CD4-positive, alpha-beta T cell treated with Interleukin-12 subunit alpha and Interleukin-12 subunit beta, for 1 hour (primary cell): ENCODE measurements at places on chromosomes 2 and 18.

GRCh38 chr2:186991766-186992417 is 142.9 kb upstream of the ZSWIM2 start:
- no peak for DNase-seq

GRCh38 chr2:98948956-98949739 is 13.1 kb upstream of the CRACDL start:
- no peak for DNase-seq

DNA sequence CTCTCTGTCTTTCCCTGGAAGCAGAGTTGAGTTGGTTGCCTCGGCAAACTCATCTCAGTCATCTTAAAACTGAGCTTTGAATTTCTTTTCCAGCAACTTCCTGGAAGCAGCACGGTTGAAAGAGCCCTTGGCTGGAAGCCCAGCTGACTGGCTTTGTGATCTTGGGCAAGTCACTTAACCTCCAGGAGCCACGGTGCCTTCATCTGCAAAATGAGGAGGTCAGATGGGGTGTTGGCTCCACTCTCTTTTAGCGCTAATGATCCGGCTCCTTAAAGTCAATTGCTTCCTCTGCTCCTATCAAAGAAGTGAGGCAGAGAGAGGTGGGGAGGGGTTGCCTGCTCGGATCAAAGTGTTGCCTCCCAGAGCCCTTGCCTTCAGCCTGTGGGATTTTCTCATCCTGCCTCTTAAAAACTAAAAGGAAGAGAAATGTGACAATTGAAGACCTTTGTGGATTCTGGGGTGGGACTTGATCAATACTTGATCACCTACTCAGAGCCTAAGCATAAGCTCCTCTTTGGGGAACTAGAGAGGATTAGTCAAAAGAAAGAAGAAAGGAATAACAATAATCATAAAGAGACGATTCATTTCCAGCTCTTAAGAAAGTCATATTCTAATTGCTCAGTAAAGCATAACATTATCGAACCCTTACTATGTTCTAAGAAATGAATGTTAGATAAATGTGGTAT is 86.6 kb downstream of the MYCN start:
- DNase-seq, result no peak

- DNase-seq, result no peak
These were observed 365.2 kb downstream of the ZNF521 start for GRCh38 chr18:24986666-24987302.

DNA sequence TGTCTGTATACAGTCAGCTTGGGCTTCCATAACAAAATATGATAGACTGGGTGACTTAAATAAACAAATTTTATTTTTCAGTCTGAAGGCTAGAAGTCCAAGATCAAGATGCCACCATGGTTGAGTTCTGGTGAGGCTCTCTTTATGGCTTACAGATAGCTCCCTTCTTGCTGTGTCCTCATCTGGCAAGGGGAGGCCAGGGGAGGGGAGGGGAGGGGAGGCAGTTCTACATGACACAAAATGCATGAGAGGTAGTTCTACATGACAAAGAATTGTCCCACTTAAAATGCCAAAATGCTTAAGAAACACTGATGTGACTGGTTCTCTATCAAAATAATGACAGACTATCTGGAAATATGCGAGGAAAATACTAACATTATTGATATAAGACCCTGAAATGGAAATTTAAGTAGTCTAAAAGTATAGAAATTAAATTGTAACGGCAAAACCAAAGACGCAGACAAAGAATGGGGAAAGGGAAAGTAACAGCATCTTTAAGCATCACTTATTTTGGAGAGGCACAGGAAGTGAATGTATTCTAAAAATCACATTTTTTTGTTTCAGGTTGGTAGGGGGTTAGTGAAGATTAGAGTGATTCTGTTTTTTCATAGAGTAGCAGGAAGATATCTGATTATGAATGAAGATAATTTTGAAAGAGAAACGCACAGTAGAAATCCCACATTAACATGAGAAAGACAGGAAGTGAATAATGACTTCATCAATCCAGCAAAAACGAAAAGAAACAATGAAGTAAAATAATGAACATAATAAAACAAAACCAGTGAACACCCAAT is 131.4 kb downstream of the STRN start:
- DNase-seq, result peak; percentile 2

DNA sequence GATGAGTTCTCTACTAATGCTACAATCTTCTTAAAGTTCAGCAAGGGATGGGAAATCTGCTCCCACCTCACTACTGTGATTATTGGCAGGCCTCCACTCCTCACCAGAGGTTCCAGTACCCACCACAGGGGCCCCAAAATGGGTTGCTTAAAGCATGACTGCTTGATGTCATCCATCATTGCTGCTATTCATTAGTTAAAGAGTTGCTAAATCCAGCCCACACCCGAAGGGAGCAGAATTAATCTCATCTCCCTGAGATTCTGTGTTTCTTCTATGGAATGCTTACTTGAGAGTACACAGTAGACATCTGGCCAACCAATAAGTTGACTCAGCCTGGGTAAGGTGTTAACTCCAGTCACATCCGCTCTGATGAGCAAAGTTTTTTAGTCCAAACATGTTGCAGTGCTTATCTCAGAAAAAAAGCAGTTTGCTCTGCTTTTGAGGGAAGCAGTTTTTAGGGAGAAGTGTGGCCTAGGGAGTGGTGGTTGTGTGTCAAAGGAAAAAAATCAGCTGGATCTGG is 690.2 kb upstream of the POU3F3 start:
- no peak for DNase-seq

DNA sequence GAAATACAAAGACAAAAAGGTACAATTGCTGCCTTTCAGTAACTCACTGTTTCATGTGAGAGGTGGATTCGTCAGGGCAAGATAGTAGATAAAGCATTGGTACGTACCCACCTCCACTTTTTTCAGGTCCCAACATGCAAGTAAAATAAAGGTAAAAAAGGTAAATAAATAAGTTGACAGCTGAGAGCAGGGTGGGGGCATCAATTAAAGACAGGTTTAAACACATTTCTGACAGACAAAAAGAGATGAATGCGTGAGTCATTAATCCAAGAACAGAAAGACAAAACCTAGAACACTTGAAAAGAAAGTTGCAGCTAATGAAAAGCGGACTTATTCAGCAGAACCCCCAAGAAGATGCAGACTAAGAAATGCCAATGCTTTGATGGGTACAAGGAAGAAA is 979.6 kb upstream of the CDH2 start:
- DNase-seq, result no peak

DNA sequence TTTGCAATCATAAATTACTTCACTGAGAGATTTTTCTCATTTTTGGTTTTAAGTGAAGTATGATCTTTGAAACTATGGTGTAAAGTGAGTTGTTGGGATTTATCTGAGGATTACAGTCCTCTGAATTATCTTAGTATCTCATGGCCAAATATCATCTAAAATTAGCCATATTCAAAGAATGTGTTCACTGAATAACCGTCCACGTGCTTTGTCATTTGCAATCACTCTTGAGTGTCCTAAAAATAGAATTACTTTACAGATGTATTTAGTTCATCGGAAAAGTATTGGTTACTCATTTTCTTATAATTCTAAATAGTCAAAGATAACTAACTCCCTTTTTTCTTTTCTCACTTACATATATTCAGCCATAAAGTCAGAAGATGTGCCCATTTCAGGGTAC is 141.2 kb downstream of the RTN4 start:
- no peak for DNase-seq

DNA sequence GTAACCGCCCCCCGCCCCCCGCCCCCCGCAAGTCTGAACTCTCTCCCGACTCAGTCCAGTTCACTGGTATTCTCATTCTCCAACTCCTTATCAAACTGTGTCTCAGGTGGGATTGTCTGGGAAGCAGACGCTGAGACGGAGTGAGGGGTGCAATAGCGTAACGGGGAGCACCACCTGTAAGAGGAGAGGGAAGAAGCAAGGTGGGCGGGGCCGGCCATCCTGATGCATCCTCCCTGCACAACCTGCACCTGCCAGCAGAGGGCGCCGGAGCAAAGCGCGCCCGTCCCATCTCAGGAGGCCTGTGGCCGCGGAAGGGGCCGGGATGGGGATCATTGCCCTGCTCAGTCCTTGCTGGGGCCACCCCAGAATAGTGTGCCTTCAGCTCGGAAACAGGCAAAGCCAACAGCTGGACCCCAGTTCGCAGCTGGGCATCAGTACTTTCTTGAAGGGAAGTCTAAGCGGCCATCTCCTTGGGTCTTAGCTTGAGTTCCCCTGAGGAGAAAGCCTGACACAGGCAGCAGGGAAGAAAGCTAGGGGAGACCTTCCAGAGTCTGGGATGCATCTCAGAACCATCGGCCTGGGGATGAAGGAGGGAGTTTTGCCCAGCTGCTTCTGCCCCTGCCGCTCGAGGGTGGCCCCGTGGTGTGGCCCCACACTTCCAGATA is 208.0 kb downstream of the TFCP2L1 start:
- peak; percentile 48 for DNase-seq

GRCh38 chr2:77142141-77142540 is 380.0 kb downstream of the LRRTM4 start:
- no peak for DNase-seq

DNA sequence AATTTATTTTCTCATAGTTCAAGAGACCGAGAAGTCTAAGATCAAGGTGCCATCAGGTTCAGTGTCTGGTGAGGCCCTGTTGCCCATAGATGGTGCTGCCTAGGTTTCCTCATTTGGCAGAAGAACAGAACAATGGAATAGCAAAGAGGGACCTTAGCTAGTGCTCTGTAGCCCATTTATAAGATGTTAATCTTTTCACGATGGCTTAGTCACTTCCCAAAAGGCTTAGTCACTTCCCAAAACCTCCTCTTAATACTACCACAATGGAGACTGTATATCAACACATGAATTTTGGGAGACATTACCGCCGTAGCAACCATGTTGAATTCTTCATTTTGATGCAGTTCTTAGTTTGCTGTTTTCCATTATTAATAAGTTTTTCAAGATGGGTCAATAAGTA is 246.3 kb upstream of the NRP2 start:
- DNase-seq, result no peak

GRCh38 chr2:68043032-68043431 is 19.8 kb downstream of the C1D start:
- DNase-seq, result no peak

GRCh38 chr18:36287653-36288052 is 9.9 kb upstream of the FHOD3 start:
- DNase-seq, result no peak

DNA sequence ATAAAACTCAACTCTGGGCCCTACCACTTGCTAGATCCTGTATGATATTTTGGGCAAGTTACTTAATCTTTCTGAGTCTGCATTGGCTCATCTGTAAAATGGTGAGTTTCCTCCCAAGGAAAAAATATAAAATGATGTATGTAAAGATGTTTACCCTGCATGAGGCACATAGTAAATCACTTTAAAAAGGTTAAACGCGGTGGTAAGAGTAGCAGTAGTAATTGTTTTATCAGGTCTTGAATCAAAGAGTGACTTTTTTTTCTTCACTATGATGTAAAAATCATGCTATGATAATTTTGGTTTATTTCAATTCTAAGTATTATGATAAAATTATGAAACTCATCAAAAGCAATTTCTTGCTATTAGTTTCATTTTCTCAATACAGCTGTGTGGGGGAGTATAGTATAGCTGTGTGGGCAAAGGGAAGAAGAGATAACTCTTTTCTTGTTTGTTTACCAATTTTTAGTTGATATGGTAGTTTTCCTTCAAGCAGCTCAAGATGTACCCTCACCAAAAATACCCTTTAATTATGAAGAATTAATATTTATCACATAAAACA is 10.7 kb downstream of the ARHGAP15 start:
- DNase-seq, result no peak

DNA sequence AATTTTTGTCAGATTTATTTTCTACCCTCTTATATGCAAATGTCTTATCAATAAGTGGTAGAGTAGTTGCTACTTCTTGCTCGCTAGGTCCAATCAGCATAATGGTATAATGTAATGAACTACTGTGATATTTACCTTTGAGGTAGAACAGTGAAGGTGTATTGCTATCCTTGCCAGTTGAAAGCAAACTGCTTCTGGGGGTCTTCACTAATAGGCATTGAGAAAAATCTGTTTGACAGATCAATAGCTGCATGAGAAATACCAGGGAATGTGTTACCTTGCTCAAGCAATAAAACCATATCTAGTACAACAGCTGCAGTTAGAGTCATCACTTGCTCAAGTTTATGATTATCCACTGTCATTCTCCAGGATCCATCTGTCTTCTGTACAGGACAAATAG is 50.1 kb upstream of the EFEMP1 start:
- DNase-seq, result no peak

DNA sequence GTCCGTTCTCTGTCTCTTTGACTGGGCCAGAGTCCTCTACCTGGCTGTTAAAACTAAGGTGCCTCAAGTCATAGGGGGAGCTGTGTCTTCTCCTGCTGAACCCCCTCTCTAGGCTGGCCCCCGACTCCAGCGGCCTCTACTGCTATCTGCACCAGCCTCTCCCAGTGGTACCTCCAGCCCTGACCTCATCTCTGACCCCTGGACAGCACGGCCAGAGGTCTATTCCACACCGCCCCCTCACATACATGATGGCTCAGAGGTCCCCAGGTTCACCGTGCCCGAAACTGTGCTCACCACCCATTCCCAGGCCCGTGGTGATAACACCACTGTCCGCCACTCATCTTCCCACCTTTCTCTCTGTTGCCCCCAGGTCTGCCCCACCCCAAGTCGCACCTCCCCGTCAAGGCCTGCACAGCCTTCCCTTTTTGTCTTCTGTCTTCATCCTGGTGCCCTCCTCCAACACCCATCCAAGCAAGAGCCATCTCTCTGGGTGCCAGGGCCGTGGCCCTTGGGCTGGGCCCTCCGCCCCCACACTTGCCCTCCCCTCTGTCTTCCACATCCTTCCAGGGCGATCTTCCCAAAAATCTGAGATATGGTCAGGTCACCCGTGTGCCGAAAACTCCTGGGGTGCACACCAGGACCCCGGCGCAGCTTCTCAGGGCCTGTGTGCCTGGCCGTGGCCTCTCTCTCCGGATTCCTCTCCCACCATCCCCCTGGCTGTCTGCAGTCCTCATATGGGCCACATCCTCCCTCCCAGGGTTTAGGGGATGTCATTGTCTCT is 134.4 kb upstream of the ID2 start:
- DNase-seq, result no peak

DNA sequence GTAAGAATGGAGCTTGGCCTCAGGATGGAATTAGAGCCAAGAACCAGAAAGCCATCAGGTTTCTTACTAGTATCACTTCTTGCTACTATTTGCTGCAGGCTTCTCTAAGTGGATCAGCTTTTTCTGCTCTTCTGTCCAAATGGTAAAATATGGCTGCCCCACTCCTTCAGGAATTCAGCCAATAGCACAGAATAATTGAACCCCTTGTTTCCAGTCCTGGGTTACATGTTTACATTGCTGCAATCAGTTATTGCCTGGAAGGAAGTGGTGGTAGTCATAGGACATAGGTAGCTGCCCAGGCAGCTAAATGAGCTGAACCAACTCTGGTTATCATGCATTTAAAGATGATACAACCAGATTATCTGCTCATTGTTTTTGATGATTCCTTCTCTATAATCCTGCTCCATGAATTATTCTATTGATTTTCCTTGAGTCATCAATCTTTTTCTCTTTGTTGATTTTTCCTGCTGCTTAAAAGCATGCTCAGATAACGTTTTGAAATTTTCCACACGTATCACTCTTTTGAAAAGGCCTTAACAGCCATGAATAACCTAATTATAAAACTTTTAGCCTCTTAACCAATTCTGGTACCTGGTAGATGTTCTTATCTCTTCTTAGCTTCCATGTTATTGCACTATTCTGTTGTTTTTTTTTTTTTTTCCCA is 12.6 kb downstream of the AGPS start:
- DNase-seq, result no peak
